ENCODE measurements at places on chromosomes 1 and 21.

GRCh38 chr1:95497566-95497965 lies 263.6 kb downstream of the RWDD3 start:
- DNase-seq = no peak

DNA sequence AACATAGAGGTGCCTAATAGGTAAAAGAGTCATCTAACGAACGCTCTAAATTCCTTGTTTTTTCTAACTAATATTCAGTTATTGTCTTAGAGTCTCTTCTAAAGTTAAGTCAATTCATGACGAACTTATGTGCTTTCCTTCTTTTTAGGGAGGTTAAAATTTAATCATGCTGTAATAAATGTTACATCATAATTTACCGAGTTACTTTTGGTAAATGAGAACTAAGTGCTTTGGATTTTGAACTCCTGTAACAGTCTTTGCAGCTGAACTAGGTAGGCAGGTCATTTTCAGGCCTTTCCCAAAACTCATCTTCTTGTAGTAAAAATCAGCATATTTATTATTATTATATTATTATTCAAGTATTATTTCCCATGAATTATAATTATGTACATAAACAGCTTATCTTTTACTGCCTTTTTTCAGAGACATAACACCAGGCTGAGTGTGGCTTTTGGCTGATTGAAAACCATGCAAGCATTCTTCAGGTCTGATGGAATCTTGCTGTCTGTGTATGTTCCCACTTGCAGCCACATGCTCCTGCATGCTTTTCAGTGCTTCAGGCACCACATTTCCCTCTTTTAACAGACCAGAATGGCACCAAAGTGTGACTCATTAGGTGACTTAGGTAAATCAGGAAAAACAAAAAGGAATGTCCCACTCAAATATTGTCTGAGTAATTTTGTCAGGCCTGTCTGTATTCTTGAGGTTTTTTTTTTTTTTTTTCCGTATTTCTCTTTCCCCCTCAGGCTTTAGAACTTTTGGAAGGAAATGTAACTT lies 81.0 kb upstream of the CD55 start:
- DNase-seq = no peak

- no peak for DNase-seq
Measured at GRCh38 chr1:226108935-226109828, 46.7 kb downstream of the H3-3A start.

DNA sequence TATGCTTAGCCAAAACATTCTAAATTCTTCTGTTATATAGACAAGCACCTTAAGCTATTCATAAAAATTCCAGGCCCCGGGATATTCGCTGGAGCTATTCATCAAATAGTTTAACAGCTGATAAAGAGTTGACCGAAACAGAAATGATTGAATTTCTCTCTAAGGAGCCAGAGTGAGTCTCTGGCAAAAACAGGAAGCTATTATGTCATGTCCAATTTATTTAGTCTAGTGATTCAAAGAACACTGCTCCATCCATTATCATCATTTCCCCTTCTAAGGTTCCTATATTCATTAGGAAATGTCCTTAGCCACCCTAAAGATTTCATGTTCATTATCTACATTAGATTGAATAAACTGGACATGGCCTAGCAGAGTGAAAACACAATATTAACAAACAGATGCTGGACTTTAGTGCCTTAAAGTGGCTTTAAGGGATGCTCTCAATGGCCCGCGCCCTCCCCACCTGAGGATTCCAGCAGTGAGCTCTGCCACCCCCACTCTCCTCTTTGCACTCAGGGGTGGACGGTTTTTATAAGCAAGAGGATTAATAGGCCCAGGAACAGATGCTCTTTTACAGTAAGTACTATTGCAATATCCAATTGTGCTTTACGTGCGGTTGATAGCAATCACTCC lies 122.1 kb upstream of the RGS1 start:
- DNase-seq = no peak

DNA sequence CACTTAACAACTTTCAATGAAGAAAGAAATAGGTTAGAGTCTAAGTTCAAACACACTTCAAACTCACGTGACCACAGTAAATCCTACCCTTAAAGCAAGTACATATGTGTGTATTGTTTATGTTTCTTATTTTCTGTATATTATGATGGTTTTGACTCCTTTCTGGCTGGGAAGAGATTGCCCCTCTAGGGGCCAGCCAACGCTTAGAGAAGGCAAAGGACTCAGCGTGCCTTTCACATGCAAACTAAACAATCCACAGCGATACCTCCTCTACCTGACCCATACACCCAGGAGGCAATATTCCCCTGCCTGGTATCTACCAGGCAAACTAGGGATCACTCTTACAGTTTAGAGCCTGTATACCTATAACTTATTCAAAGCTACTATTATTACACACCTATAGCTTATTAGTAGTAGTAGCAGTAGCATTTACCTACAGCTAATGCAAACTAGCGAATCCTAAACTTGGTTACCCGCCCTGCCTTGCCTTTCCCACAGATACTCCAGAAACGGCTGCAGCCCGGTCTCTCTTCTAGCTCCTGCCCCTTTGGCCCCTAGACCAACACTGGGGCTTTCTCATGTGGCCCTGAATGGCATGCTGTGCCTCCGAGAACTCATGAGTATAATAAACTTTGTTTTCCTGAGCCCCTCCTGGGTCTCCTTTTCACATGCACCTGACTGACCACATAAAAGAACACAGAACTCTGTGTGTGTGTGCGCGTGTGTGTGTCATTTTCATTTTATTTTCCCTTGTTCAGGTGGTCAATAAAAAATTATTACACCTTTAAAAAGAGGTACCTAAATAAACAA lies 14.0 kb downstream of the NRIP1 start:
- no peak for DNase-seq

- DNase-seq = peak; percentile 69
Measured at GRCh38 chr1:151311589-151312331, 15.5 kb downstream of the PI4KB start.

- DNase-seq = no peak
Measured at GRCh38 chr1:47915677-47916353, 81.4 kb downstream of the TRABD2B start.

GRCh38 chr21:41234569-41234968 lies 66.6 kb downstream of the BACE2 start:
- no peak for DNase-seq

DNA sequence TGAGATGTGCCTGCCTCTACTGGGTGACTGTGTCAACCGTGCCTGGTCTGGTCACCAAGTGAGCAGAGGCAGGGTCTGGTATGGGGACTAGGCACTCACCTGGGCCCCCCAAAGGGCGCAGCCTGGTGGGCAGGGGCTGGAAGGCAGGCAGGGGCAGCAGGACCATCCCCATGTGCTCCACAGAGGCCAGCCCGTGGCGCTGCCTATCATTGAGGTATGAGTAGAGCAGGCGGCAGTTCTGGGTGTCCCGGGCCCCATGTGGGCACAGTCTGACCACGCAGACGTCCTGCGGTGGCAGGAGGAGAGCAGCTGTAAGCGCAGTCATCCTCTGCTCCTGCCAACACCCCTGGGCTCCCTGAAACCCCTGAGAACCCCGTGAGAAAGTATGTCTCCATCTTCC lies 23.7 kb downstream of the SPOCD1 start:
- DNase-seq = no peak

DNA sequence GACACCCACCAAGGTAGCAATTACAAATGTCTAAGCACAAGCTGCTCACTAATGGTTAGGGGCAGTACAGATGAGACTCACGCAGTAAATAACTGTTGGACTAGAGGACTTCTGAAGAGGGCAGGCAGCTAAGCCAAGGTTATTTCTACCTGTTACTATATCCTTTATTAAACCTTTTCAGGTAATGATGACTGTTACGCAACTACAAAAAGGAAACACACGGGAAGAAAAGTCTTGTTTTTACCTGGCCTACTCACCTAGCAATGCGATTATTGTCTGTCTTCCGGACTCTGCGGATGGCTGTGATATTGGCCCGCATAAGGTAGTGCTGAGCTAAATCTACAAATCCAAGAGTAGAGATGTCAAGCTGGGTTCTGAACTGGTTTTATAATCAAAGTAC lies 17.8 kb upstream of the VHLL start:
- no peak for DNase-seq

DNA sequence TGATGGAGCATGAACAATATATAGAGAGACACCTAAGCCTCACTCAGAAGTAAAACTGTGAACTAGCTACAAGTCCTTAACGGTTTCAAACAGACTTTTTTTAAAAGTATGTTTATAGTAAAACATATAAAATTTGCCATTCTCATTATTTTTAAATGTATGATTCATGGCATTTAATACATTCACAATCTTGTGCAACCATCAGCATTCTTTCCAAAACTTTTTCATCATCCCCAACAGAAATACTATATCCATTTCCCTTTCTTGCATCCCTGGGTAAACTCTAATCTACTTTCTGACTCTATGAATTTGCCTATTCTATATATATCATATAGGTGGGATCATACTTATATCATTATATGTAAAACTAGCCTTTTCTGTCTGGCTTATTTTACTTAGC lies 25.5 kb downstream of the EVI5 start:
- DNase-seq = no peak

DNA sequence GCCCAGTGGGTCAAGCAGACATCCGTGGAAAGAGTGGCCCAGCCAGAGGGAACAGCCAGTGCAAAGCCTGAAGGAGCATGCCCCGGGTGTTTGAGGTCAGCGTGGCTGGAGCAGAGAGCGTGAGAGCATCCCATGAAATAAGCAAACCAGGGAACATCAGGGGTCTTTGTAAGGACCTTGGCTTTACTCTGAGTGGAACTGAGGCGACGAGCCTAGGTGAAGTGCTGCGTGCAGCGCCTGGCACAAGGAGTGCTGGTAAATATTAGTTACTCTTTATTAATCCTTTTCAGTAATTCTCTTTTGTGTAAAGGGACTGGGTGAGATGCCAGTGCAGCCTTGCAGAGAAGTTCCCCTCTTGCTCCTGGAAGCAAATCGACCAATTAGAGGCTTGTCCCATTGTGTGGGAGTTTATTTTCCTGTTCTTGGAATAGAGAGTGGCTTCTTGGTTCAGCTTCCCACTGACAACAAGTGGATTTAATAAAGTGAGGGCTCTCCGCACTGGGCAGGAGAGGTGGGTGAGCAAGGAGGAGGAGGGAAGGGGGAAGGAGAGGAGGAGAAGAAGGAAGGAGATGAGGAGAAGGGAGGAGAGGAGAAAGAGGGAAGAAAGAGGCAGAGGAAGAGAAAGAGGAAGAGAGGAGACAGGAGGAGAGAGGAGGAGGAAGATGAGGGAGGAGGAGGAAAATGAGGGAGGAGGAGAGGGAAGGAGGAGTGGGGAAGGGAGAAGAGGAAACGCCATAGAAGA lies 37.6 kb upstream of the DISP3 start:
- DNase-seq = no peak

GRCh38 chr1:39625009-39625408 lies 14.4 kb downstream of the HEYL start:
- no peak for DNase-seq

DNA sequence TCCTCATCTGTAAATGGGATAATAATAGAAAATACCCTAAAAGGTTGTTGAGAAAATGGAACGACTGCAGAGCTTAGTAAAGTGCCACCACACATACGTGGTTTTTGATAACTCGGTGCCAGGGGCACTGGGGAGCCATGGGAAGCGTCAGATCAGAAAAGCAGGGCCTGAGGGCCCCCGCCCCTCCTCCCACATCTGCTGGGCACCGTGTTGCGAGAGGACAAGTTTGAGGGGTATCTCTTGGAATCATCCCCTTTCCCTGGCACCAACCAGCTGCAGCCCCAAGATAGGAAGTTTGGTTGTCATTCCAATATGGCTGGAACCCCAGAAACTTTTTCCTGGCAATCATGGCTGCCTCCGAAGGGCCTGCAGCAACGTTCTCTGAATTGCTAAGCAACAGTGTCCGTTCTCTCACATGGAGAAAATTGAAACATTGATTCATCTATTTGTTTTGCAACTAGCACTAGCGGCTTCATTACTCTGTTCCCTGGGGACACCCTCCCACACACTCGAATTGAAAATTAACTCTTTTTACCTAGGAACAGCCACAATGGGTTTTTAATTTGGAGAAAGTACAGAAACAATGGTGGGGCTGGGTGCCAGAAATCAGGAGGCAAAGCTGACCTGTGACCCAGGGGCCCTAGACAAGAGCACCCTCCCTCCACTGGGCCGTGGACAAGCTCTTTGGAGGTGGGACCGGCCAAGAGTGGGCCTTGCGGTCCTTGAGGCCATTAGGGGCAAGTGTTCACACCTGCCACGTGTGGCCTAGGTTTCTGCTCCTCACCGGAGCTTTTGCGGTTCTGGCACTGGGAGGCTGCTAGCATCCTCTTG lies 190.0 kb upstream of the VAMP3 start:
- DNase-seq = no peak

DNA sequence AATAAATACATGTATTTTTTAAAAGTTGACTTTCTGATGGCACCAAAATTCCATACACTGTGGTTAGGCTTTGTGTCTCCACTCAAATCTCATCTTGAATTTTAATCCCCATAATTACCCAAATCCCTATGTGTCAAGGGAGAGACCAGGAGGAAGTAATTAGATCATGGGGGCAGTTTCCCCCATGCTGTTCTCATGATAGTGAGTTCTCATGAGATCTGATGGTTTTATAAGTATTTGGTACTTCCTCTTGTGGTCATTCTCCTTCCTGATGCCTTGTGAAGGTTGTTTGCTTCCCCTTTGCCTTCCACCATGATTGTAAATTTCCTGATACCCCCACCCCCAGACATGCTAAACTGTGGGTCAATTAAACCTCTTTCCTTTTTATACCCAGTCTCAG lies 1218.4 kb upstream of the PRMT6 start:
- DNase-seq = peak; percentile 29

DNA sequence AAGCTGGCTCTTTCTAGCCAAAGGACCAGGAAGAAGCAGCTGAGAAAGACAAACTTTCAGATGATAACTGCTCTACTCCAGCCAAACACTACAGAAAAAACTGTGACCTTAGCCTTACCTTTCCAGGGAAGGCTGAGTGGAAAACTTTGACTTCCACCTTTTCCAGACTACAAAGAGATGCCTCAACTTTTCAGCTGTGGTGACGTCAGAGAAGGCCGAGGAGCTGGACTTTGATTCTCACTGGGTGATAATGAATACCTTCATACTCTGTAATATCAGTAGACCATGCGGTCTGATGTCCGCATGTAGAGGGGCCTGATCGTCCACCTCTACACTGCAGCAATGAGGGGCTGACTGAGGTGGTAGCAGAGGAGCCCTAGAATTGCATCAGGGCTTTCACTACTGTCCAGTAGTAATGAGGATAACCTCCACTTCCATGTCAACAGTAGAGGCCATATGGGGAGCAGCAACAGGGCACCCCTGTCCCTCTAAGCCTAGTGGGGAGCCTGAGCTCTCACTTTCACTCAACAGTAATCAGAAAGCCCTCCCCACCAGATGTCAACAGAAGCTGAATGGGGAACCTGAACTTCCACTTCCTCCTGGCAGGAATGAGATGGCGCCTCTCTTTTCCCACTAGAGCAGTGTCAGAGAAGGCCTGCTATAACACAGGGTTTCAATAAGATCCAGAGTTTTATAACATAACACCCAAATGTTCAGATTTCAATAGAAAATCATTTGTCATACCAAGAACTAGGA lies 28.4 kb upstream of the PADI1 start:
- no peak for DNase-seq

- no peak for DNase-seq
Measured at GRCh38 chr1:33443080-33443704, 12.3 kb upstream of the PHC2 start.
